T-helper 1 cell (primary cell): ENCODE measurements at places on chromosomes 1 and 21.

GRCh38 chr1:155339515-155340097 is 18.9 kb downstream of the RUSC1 start:
- no peak for DNase-seq

DNA sequence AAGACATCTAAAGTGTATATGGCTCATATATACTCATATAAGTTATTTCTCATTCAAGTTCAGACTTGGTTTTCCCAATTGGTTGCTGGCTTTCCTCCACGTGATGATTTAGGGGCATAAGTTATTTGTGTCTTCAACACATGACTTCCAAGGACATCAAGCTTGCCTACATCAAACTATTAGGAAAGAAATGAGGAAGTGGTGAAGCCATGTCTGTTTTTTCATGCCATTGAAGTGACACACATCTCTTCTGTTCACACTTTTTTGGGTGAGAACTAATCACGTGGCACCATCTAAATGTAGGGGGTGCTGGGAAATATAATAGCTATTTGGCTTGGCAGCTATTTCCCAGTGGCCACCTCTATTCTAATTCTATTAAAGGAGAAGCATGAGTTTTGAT is 282.1 kb downstream of the OMA1 start:
- DNase-seq, result no peak

GRCh38 chr1:46456411-46456963 is 33.1 kb upstream of the DMBX1 start:
- DNase-seq, result no peak

DNA sequence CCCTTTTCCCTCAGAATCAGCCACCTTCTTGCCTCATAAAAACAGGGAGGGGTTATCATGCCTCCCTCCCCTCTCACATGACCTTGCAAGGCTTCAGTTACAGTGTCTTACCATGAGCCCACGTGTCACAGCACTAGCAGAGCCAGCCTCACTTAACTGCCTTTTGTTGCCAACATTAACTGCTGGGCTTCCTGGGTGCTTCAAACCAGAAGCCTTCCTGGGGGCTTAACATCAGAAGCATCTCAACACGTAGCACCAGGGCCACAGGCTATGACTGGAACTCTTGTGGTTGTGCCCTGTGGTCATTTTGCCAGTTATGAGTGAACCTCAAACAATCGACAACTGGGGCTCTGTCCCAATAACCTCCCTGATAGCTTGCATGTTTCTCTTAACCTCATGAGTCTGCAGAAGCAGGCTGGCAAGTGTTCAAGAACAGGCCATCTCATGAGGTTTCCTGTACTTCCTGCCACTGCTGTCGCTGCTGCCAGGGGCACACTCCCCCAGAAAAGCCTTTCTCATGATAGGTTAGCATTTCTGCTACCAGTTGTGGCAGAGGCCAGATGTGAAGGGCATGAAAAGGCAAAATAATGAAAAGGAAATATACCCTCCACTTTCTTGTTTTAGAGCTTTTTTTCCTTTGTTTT is 132.2 kb downstream of the GLUL start:
- peak; percentile 15 for DNase-seq

DNA sequence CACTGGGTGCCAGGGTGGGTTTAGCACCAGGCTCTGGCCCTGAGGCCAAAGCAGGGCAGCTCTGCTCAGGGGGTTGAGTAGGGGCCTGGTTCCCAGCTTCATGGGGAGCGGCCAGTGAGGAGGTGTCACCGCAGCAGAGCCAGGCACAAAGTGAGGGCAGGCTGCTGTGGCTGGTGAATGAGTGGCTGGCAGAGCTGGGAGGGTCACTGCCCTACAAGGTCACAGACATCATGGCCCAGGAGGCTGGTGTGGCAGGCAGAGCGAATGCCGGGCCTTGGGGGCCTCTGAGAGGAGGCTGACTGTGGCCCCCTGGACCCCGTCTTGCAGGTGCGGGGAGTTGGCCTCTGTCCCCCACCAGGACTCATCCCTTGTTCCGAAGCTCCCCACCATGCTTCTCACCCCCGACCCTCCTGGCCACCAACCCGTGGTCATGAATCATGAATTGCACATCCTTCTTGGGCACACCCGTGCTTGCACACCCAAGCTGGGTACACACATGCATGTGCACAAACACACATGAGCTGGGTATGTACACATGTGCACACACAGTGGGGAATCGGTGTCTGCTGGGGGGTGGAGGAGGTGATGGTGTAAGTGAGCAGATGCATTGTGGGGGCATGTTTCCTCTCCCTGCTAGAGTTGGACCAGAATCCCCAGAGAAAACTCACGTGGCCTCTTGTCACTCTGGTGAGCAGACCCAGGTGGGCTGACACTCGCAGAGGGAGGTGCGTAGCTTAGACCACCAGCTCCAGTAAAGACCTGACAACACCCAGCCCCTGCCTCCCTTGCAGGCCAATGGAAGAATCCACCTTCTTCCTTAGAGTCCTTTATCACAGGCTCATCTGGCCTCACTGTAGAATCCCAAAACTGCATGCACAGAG is 4.8 kb upstream of the GNB1 start:
- DNase-seq, result no peak

DNA sequence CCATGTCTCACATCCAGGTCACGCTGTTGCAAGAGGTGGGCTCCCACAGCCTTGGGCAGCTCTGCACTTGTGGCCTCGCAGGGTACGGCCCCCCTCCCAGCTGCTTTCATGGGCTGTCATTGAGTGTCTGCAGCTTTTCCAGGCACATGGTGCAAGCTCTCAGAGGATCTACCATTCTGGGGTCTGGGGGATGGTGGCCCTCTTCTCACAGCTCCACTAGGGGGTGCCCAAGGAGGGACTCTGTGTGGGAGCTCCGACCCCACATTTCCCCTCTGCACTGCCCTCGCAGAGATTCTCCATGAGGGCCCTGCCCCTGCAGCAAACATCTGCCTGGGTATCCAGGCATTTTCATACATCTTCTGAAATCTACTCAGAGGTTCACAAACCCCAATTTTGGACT is 219.4 kb downstream of the LRRC7 start:
- DNase-seq, result no peak

GRCh38 chr1:109895720-109896504 is 14.7 kb upstream of the CSF1 start:
- peak; percentile 18 for DNase-seq

DNA sequence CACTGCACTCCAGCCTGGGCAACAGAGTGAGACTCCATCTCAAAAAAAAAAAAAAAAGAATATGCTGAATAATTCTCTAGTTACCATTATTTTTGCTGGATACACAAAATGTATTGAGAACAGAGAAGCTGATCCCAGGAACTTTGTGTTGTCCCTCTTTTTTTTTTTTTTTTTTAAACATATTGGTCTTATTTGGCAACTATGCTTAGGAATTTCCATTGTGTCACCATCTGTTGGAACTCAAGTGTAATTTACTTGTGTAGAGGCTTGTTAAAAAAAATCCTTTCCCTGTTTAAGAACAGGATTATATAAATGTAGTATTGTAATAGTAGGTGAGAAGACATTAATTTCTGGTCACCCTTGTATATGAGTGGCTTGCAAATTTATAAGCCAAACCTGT is 28.6 kb downstream of the CAMSAP2 start:
- DNase-seq, result no peak

DNA sequence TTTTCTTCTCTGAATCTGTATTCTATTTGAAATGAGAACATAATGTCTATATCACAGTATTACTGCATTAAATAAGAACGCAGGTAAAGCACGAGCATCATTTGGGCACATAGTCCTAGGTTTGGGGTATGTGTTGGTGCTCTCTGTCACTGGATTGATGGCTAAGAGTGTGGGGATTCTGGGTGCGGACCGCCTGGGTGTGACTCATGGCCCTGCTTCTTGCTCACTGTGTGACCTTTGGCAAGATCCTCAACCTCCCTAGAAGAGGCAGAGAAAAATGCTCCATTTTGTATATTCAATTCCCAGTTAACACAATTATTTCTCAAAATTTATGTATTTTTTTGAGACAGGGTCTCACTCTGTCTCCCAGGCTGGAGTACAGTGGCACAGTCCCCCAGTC is 99.7 kb downstream of the LAMC2 start:
- DNase-seq, result no peak

- DNase-seq, result no peak
Observed at GRCh38 chr1:206111271-206111927, 5.8 kb downstream of the AVPR1B start.

DNA sequence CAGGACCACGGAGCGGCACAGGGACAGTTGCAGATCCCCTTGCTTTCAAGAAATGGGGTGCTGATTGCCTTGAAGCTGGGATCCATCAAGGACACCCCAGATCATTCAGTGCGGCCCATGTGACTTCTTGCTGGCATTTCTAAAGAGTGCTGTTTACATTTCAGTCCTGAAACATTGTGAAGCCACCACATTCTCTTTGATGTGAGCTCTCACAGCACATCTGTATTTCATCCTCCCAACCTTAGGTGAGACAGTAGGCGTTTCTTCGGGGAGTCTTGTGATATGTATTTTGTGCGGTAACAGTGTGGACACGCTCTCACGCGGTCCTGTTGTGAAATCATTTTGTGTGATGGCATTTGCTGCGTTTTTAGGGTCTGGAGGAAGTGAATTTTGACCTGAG is 57.2 kb downstream of the CACHD1 start:
- no peak for DNase-seq

DNA sequence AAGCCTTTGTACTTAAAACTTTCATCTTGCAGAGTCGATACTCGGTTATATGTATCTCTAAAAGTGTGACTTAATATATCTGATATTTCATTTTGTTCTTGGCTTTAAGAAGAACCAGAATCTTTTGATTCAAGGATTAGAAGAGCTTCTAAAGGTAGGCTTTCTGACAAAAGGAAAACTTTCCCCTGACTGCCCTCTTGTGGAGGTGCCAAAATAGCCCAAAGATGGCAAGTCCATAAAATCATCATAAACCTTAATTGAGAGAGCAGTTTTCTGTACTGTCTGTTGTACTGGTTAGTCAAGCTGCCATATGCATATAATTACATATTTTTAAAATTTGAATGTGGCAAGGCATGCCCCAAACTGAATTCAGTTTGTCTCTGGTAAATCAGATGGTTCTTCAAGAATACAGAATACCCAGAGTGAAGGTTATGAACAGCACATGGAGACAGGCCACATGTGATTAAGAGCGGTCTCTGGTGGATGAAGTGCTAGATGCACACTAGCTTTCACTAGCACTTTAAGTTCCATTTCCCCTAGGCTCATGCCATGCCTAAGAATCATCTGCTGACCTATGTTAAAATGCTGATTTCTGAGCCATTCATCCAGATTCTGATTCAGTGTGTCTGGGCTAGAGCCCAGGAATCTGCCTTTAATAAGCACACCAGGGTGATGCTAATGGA is 27.7 kb upstream of the ELAVL4 start:
- DNase-seq, result no peak

GRCh38 chr1:119783354-119784185 is 14.9 kb upstream of the HMGCS2 start:
- no peak for DNase-seq

DNA sequence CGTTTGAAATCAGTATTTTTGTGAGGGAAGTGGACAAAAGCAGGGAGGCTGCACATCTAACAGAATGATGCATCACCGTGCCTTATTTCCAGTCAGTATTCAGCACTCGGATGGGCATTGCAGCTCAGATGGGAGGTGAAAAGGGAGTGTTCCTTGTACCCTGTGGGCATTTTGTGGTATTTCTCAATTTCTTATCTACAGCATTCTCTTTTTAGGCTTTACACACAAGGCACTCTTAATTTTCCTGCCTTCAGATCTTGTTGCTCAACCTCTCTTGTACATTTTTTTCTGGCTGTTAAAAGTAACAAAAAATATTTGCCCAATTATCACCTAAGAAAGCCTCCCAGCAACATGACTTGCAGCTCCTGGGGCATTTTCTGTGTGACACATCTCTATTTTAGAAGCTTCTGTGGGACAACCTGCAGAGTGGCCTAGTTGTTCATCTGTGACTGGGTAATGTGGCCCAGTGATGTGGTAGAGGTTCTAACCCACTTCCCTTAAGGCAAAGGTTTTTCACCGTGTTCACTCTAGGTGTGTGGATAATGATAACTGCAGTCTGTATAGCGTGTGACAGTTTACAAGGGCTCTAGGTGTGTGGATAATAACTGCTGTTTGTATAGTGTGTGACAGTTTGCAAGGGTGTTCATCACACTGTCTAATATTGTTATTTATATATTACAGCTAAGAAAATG is 257.2 kb downstream of the PTGER3 start:
- DNase-seq, result no peak

DNA sequence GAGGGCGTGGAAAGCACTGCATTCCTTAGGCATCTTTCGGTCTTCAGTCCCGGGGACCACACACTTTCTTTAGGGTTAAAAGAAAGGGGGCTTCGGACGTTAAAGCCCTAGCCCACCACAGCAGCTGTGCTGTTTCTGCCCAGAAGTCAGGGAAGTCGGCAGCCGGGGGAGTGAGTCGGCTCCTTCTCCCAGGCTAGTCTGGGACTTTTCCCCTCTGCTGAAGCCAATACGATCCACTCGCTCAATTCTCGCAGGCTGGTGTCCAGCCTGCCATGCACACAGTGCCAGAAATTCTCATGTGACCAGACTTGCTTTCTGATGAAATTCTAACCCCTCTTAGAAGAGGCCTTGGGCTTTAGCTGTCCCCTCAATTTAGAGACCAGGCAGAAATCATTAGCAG is 67.7 kb downstream of the BCAR3 start:
- DNase-seq, result no peak

- no peak for DNase-seq
Observed at GRCh38 chr1:52669696-52670095, 28.5 kb downstream of the COA7 start.

DNA sequence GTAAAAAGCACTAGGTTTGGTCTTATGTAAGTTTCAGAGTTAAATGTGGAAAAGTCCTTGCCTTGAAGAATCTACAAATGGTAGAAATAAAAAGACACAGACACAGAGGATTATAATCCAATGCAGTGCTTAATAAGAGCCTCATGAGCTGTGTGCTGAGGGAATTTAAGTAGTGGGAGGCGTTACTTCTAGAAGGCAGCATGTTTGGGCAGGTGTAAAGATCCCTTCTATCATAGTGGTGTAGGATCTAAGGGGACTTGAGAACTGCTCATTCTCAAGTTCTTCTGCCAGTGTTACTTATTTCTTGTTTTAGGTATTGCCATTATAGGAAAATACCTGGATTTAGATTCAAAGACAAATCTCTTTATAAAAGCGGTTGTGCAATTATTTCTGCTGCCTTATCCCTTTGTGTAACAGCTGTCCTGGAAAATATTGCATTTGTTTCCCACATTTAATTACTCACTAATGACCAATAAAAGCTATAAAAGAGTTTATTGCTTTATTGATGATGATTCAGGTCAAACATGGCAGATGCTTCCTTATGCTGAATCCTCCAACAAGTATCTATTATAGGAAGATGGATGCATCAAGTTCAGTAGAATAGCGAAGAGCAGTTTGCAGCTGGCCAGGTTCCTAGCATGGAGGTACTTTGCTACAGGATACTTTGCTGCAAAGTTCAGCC is 132.5 kb upstream of the IVNS1ABP start:
- DNase-seq, result no peak
